Stimulated activated CD8-positive, alpha-beta memory T cell treated with anti-CD3 and anti-CD28 coated beads, Interleukin-4, amount 100 ng/mL, for 48 hours (primary cell): ENCODE measurements at places on chromosomes 16 and 17.

DNA sequence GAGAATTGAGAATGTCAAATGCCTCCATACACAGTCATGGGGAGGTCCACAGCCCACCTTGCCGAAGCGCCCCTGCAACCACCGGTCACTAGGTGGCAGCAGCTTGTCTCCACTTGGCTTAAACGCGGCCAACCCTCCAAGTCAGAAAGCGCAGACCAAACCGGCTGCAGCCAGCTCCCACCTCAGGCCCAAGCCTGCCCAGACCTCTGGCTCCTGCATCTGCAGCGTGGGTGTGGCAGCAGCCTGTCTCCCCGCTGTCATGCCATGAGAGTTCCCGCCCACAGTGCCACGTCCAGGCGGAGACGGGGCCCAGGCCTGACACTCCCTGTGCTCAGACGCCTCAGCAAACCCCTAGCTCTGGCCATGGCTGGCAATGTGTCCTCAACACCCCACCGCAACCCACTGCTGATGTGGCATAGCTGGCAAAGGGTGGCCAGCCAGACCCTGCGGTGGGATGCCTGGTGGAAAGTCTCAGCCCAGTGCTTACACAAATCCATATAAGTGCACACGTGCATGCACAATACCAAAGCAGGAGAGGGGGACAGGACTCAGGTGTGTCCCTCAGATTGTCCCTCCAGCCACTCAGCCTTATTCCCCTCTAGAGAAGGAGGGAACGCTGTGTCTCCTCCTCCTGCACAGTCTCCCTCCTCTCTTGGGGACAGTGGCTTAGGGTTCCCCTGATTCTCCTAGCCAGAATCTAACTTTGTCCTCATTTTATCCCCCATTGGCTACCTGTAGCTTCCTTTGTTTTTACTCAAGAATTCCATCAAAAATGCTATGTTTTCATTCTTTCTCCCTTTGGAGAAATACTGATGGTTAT, 10.9 kb downstream of the COPZ2 start:
- DNase-seq: peak; percentile 86

DNA sequence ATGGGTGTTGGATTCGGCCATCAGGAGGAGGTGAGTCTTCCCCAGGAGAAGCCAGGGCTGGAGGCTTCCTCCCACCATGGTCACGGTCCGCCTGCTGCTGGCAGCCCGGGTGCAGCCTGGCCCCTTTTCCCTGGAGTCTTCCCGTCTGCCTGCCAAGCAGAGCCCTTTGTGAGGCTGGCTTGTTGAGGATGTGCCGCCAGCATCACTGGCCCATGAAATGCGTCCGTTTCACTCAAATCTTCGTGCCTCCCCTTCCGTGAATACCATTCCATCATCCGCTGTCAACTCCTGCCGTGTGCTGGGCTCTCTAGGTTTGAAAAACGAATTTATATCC, 9.6 kb downstream of the VPS4A start:
- DNase-seq: no peak

GRCh38 chr16:75423723-75424104, 9.6 kb downstream of the CFDP1 start:
- DNase-seq: no peak

DNA sequence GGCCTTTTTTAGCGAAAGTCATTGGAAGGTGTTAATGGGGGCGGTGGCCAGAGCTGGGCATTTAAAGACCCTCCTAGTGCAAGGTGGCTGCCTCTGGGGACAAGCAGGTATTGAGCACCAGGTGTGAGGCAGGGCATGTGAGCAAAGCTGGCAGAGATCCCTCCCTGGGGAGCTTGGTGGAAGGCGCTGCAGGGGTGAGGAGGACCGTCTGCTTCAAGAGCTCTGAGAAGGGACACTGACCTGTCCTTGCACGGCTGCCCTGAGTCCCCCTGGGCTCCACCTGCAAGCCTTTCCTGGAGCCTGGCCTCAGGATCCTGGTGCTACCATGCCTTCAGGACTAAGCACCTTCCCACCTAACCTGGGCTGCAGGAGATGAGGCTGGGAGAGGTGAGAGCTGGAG, 127.0 kb upstream of the CIBAR2 start:
- no peak for DNase-seq

DNA sequence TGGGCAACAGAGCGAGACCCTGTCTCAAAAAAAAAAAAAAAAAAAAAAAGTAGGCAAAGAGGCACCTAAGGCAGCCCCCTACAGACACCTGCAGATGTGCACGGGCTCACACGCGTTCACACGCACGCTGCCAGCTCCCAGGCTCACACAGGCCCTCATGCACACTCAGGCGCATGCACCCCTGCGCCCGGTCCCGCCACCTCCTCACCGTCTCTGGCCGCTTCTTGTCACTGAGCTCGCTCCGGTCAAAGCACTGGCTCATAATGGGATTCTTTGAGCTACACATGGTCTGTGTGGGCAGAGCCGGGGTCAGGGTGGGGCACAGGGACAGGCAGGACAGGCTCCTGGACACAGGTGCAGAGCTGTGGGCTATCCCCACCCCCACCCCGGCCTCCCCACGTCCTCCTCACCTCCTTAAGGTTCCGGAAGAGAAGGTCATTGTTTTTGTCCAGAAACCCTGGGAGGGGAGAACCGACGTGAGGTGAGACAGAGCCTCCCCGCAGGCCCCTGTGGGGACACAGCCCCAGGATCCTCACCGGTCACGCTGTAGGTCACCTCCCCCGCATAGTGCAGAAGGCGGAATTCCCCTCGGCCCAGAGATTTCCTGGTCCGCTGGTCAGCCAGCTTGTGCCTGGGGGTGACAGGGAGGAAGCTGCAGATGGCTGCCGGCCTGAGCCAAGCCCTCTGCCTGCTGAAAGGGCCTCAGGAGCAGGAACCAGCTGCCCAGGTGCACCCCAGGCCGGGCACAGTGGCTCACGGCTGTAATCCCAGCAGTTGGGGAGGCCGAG, 17.9 kb downstream of the MYO1C start:
- no peak for DNase-seq

DNA sequence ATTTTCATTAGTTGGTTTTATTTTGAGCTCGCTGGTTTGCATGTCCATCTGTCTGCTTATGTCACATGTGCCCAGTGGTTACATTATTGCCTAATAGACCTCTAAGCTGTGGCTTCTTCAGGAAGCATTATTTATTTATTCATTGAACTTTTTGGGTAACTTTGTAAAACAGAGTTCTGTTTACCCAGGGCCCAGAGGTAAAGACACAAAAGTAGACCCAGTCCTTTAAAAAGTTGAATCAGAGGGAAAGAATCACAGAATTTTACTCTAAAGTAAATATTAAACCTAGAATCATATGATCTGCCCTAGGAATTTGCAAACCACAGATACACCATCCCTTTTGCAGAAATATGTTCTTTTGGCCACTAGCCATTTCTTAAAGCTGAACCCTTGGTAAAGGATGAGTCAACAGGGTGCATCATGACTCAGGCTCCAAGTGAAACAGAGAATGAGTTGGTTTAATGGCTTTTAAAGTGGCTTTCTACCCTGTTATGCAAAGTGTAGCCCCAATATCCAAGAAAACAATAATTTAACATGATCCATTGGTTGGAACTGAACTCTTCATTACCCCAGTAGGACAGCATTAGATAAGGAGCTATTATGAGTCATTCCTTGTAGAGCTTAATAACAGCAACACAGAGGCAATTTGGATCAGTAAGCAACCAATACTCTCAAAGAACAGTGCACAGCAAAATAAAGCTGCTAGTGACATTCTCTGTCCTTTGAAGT, 236.3 kb downstream of the KCNJ2 start:
- DNase-seq: no peak

GRCh38 chr16:88811769-88812512, at the start of gene APRT:
Gene APRT (minus strand): TSS chr16:88811928. CDS start chr16:88811899, 29 bp downstream.
- DNase-seq: peak; percentile 99

GRCh38 chr16:29815032-29815721, 775 bp upstream of the PAGR1 start:
- peak; percentile 65 for DNase-seq

GRCh38 chr16:84194018-84194417, 3.1 kb downstream of the ADAD2 start:
- DNase-seq: no peak

GRCh38 chr17:4185656-4186055, 42.7 kb downstream of the CYB5D2 start:
- DNase-seq: no peak

DNA sequence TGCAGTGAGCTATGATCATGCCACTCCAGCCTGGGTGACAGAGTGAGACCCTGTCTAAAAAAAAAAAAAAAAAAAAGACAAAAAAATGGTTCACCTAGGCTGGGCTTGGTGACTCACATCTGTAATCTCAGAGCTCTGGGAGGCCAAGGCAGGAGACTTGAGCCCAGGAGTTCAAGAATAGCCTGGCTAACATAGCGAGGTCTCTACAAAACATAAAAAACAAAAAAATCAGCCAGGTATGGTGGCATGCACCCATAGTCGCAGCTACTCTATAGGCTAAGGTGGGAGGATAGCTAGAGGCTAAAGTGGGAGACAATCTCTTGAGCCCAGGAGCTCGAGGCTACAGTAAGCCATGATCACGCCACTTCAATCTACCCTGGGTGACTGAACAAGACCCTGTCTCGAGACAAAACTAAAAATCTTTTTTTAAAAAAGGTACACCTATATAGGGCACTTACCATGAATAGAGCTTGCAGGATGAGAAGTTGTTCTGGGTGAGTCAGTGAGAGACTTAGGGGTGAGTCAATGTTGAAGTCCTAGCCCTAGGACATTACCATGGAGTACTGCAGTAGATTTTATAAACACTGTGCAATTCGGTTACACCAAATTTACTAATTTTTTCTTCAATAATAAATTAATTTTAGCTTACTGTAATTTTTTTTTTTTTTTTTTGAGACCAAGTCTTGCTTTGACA, 19.0 kb downstream of the USP32 start:
- DNase-seq: no peak

GRCh38 chr17:45338023-45338781, 21.4 kb upstream of the MAP3K14 start:
- no peak for DNase-seq

GRCh38 chr16:85970738-85971137, 71.8 kb downstream of the IRF8 start:
- DNase-seq: no peak

GRCh38 chr16:11871193-11871592, 19.9 kb upstream of the RSL1D1 start:
- DNase-seq: no peak

- no peak for DNase-seq
Measured at GRCh38 chr16:17970157-17970765, 366.3 kb downstream of the NPIPA8 start.
